Activated T-cell treated with anti-CD3 and anti-CD28 coated beads for 48 hours (primary cell): ENCODE measurements at places on chromosomes 3 and 15.

DNA sequence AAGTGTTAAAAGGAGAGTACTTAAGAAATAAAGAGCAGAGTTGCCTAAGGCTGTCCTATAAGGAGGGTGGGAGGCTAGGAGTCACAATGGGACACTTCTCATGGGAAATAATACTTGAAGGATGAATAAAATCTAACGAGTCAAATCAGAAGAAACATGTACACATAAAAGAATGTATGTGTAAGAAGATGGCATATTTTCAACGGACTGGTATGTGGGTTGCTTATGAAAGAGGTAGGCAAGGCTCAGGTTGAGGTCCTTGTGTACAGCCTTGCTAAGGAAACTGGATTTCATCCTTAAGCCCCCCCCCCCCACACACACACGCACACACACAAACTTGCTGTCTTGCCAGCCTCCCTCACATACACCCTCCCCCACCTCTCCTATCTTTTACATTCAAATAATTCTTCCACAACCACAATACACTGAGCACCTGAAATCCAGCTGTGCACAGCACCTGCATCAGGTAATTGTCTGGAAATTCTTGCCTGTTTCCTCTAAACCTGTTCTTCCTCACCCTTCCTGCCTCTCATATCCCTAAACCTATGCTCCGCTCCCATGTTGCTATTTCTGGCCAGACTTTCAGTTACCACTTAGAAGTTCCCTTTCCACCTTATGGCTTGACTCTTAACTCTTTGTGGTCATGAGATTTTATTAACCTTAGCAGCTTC, 79.2 kb downstream of the FMN1 start:
- DNase-seq, result no peak

DNA sequence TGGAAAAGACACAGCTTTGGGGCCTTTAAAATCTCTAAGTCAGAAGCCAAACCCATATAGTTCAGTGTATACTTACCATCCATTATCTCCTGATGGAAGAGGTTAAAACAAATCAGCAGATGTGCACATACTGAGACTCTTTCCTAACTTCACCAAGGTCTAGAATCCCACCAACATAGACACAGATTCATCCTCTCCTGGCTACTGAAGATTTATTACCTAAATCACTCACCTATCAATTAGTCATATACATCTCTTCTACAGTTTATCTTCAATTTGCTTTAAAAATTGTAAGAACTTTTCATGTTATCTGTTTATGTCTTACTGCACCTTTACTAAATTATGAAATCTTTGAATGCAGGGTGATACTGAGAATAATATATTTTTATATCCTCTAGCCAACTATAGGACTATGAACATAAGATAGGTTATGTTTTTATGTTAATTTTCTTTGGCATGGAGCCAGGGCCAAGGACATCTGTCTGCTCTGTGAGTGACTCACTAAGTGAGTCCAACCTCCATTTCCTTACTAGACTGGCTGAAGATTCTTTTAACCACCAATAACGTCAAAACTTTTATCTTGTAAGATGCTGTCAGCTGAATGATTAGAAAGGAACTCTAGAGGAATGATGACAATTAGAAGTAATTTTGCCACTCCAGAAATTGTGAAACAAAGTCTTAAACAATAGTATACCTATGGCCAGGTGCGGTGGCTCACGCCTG, 397.6 kb downstream of the FOXP1 start:
- DNase-seq, result no peak

- DNase-seq, result peak; percentile 11
Measured at GRCh38 chr15:82933576-82933975, 18.9 kb downstream of the HOMER2 start.

GRCh38 chr15:71044006-71044405, 71.3 kb upstream of the THSD4 start:
- no peak for DNase-seq

DNA sequence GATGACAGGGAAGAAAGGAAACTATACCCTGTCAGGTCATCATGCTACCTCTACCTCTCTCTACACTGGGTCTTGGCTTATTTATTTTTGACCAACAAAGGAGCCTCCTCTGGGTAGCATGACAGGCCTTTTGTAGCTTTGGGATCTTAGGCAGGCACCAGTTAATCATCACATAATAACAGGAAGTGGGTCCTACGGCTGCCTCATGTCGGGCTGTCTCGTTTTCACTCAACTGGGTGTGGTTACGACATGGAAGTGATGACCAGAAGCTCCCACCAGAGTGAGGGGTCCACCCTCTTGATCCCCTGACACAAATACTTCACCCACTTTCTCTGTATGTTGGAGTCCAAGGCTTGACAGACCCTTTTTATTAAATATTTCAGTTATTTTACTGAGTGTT, 105.3 kb downstream of the CD47 start:
- peak; percentile 23 for DNase-seq

GRCh38 chr3:133540896-133541674, 32.4 kb upstream of the CDV3 start:
- no peak for DNase-seq

GRCh38 chr3:32733631-32734229, 48.7 kb downstream of the CNOT10 start:
- no peak for DNase-seq

GRCh38 chr3:50474717-50475116, 28.7 kb downstream of the CACNA2D2 start:
- no peak for DNase-seq

- DNase-seq, result no peak
Measured at GRCh38 chr15:93829115-93829870, 402.1 kb upstream of the MCTP2 start.

DNA sequence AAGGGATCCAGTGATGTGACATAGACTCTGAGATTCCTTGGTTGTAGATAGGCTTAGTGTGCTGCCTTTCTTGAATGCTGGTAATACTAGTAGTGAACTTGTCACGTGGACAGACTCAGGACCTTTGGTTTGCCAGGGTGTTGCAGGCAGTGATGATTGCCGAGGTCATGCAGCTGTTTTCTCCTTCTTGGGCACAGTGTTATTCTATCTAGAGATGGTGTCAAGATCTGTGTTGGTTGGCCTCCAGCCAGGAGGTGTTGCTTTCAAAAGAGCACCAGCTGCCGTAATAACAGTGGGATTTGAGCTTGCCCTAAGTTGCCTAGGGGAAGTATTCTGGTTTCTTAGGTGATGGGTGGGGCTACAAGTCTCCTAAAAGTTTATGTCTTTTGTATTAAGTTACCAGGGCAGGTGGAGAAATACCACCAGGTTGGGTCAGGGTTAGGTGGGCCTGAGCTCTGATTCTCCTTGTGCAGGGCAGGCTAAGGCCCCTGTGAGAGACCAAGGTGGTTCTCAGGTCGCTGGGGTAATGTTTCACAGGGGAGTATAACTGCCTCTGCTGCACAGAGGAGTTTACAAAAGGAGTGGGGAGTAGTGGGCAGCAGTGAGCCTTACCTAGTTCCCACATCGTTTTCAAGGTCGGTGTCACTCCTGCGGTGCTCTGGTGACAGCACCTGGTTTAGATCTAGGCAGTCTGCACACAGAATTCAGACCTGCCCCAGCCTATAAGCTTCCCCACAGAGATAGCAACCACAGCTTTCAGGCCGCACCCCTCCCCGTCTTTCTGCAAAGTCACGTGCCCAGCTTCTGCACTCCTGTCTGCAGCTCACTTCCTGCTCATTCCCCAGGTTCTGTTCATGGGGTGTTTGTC, 350.3 kb downstream of the DOCK3 start:
- peak; percentile 40 for DNase-seq

DNA sequence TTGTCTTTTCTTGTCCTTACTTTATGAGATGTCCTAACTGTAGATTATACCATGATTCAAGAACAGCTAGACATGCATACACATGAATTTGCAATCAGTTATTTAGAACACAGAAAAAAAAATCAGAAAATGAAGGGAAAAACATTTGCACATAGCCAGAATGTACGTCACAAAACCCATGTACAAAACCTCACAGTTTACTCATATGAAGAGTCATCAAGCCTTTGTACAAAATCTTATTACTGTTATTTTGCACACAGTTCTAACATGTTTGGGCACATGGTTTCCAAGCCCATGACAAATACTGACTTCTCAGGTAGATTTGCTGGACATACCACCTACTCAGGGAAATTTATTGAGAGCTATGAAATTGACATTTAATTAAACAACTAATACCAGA, 48.2 kb downstream of the MAP3K13 start:
- no peak for DNase-seq

- DNase-seq, result no peak
Measured at GRCh38 chr3:43817825-43818224, 127.1 kb downstream of the ABHD5 start.

- no peak for DNase-seq
Measured at GRCh38 chr15:75929799-75930565, 26.3 kb downstream of the FBXO22 start.

DNA sequence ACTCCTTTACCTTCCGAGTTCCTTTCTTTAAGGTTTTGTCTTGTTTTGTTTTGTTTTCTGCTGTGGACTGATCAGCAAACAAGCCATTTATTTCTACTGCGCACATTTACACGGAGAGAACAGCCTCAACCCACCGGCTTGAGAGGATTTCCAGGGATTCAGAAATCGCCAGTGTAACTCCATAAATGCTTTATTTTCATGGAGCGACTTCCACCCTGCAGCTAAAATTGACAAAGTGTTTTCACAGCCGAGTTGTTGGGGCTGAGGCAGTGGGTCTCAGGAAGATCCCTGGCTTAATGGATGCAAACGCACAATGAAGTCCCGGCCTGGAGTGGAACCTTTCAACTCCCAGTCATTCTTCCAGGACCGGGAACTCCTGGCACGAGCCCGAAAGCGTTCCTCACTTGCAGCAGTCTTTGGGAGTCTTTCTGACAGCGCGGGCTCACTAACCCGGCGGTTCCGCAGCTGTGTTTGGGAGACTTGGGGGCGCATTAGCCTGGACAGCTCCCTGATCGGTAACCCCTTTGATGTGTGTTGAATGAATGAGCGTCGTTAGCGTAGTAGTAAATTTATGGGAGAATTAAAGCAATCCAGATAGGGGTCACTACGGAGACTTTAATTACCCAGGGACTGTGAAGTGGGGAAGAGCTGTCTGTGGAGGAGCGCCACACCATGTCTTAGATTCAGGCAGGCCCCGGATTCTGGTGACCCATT, 785 bp upstream of the MYRIP start:
- no peak for DNase-seq

DNA sequence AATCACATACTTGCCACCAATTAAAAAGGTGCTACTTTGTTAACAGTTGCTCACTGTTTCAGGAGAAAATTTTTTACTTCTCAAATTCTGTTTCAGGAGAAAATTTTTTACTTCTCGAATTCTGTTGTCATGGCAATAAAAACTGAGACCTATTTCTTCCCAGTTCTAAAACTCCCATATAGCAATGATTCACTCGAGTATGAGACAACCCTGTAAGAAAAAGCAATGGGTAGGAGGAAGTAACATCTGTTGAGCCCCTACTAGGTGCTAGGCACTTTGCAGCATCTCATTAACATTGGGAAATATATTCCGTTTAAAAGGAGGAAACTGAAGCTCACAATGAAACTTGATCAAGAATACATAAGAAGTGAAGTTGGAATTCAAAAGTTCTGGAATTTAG, 35.1 kb upstream of the IGSF11 start:
- no peak for DNase-seq

GRCh38 chr3:153372326-153372725, 210.3 kb downstream of the RAP2B start:
- DNase-seq, result no peak

GRCh38 chr15:58568157-58568571, 136.4 kb downstream of the LIPC start:
- DNase-seq, result no peak

DNA sequence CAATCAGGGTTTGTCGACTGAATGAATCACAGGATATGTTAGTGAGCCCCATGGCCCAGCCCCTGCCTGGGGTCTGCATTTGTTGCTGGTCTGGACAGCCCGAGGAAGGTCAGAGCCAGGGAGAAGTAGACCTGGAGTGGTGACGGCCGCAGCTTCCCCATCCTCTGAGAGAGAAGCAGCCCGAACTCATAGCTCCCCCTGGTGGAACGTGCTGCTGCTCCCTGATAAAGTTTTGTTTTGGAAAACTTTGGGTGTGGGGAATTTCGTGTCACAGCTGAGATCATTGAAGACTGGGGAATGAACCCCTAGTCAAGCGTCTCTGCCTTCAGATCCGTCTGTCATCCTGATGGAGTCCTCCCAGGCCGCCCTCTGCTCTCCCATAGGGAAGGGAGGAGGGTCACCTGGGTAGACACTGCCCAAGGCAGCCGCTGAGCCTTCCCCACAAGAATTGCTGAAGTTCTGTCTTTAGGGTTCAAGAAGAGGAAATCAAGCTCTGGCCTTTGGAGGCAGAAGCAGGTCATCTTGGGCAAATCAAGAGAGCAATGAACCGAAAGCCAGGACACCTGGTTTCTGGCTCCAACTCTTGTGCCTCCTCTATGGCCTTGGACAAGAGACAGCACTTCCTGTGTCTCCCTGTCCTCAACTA, 60.5 kb downstream of the GLDN start:
- DNase-seq, result no peak

GRCh38 chr3:70383360-70383831, 71.0 kb upstream of the MDFIC2 start:
- DNase-seq, result no peak

- DNase-seq, result no peak
Measured at GRCh38 chr3:24503616-24504113, 9.0 kb upstream of the THRB start.
